Vein endothelial cell (primary cell): ENCODE measurements at places on chromosomes 4 and X. TPM values are rescaled to one million over a fixed set of nuclear protein-coding genes. Genes with fewer than 3 reads are reported as not detected.

TCP11X2 gene
- total RNA-seq, result not detected in 2 replicates

FAM9B gene
- total RNA-seq, result not detected in 2 replicates

SLC4A4 gene
- total RNA-seq, result under 0.01 and 0.19 TPM in 2 replicates

KLHL15 gene
- total RNA-seq, result 5.9 and 7.9 TPM in 2 replicates

NWD2 gene
- not detected in 2 replicates for total RNA-seq

SPANXA2 gene
- not detected in 2 replicates for total RNA-seq

S100P gene
- total RNA-seq, result not detected in 2 replicates

ZDHHC9 gene
- 34.9 and 36.7 TPM in 2 replicates for total RNA-seq

GATA1 gene
- not detected in 2 replicates for total RNA-seq

ZNF518B gene
- total RNA-seq, result 32.0 and 36.4 TPM in 2 replicates

PAGE1 gene
- not detected in 2 replicates for total RNA-seq

HELQ gene
- 13.7 and 15.0 TPM in 2 replicates for total RNA-seq

ETFDH gene
- total RNA-seq, result 11.1 and 14.5 TPM in 2 replicates

FREM3 gene
- total RNA-seq, result under 0.01 and 0.19 TPM in 2 replicates

SUPT20HL1 gene
- not detected in 2 replicates for total RNA-seq

RPL36A gene
- total RNA-seq, result 106 and 874 TPM in 2 replicates

MSL3 gene
- total RNA-seq, result 51.0 and 65.8 TPM in 2 replicates

HOPX gene
- total RNA-seq, result 10.5 and 20.6 TPM in 2 replicates

COL4A6 gene
- 0.65 and 1.9 TPM in 2 replicates for total RNA-seq
